ENCODE measurements at places on chromosomes 6 and 20. TPM values are rescaled to one million over a fixed set of nuclear protein-coding genes. Genes with fewer than 3 reads are reported as not detected.
A peak's percentile ranks its signal among the peaks of the same experiment; 100 is the strongest.

Gene PBOV1
- not detected for total RNA-seq

DNA sequence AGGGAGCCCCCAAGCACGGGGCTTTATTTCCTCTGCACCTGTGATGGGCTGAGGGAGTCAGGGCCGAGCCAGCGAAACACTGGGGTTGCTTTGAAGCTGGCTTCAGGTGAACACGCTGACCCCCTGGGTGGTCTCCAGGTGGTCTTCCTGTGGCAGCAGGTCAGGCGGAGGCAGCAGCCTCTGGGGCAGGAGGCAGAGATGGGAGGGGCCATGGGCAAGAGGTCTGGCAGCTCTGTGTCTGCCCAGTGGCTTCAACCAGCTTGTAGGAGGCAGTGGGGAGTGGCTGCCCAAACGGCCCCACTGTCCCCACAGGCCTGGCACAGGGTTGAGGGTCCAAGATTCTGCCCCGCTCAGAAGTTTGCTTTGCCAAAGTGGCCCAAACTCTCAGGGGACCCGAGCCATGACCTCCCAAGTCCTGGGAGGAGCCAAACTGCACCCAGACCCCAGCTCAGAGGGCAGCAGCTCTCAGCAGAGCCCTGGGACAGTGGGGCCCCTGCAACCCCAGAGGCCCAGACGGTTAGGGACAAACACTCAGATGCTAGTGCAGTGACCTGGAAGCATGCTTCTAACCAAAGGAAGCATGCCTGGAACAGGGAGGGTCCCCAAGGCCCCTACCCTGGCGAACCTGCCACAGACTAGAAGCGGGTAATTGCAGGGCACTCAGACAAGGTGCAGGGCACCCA, 15.3 kb downstream of the NTSR1 start:
- peak; percentile 65 for DNase-seq

Gene KCNQ5
- 1.8 TPM for total RNA-seq

GRCh38 chr6:107784669-107785068, 39.4 kb downstream of the SCML4 start:
- no peak for DNase-seq

- no peak for DNase-seq
Measured at GRCh38 chr6:255751-256083, 36.6 kb upstream of the DUSP22 start.

Gene RNF144B
- 14.8 TPM for total RNA-seq

Gene SUMO4
- total RNA-seq = 11.1 TPM

GRCh38 chr20:20926222-20926905, 179.8 kb downstream of the LINC00237 start:
- DNase-seq = no peak

DNA sequence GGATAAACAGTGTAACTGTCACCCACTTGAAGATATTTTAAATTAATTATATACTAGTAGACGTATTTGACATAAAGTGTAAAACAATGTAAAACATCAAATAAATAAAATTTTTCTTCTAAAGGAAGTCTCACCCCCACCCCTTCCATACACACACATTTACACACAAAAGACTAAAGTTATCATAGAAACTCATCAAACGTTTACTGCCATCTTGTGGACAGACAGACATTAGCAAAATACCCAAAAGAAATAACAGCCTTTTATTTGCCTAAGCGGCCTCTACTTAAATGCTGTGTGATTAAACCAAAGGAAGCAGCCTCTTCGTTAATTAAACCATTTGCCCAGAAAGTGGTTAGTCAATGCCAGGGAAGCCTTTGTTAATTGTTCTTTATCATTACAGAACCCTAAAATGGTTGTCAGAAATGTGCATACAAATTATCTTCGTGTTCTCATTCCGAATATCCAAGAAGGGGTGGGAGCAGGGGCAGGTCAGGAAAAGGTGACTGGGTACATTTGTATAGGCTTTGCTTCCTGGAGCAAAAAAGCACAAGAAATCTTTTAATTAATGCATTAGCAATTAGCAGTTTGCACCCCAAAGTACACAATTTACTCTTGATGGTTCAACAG, 176.2 kb upstream of the SASH1 start:
- DNase-seq = no peak

DNA sequence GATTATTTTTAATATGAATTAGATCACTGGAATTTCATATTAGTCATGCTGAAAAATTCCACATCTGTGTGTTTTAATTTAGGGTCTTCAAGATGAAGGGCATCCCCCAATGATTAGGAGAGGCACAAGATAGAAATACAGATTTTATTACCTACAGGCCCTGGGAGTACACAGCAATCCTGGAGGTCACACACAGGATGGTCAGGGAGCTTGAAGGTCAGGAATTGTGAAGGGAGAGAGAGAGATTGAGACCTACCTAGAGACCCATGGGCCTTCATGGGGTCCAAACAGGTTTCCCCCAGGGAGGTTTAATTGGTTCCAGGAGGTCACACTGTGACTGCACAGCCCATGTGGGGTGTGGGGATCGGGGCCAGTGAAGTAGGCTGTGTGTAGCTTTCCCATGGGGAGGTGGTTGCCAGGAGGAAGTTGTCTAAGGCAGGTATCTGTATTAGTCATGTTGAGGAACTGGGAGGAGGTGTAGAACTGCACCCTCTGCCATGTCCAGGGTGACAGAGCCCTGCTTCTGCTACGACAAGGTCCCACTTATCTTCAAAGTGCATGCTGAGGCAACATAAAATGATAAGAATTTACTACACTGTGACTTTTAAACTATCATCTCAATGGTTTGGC, 18.3 kb downstream of the SNX9 start:
- no peak for DNase-seq

Gene SLC13A3
- total RNA-seq = 1.1 TPM

GRCh38 chr6:41650120-41650519, 11.9 kb downstream of the MDFI start:
- no peak for DNase-seq

Gene DACT2
- 0.68 TPM for total RNA-seq

- no peak for DNase-seq
Measured at GRCh38 chr20:38601216-38602184, at the start of gene ARHGAP40. ARHGAP40 (plus strand) TSS chr20:38601809.

DNA sequence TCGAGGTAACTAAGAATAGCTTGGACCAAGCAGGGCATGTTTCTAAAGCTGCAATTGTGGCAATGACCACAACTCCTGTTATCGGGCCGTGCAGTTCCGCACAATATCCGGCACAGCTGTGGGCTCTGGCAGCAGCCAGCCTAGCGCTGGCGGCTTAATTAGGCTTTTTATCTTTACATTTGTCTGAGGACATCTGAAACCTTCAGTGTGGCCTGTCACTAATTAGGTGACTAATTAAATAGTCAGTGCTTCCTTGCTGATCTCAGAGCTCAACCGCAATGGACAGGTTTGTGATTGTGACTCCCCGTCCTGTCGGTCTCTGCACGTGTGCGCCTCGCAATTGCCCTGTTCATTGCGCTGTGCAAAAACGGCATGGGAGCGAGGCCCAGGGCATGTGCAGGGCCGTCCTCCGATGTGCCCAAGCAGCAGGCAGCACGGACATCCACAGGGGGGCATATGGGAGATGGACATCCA, 134.8 kb upstream of the INSM1 start:
- no peak for DNase-seq

GRCh38 chr20:16197696-16198095, 375.6 kb downstream of the KIF16B start:
- no peak for DNase-seq

DNA sequence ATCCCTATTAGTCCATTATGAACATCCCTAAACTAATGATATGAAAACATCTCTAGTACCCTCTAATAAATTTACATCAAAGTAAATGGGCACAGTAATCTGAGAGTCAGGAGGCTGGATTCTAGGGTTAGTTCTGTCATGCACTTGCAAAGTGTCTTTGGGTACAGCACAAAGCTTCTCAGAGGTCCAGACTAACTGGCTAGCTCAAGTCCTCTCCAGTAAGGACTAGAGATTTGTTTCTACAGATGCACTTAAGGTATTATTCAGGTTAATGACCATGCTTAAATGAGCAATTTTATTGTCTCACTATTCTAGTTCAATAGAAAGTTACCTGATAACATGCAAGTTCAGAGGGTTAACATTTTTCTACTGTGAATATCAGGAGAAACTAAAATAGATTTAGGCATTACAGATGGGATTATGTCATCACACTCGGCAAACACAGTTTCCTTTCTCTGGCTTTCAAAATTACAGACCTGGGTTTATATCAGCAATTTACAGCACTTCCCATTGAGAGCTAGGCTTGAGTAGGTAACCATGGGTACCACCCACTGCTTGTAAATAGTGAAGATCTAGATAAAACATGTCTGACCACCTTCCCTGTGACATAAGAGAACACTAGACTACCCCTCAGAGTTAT, 402.9 kb upstream of the RUNX2 start:
- no peak for DNase-seq

GRCh38 chr6:112044856-112045255, 9.0 kb upstream of the CCN6 start:
- no peak for DNase-seq

DNA sequence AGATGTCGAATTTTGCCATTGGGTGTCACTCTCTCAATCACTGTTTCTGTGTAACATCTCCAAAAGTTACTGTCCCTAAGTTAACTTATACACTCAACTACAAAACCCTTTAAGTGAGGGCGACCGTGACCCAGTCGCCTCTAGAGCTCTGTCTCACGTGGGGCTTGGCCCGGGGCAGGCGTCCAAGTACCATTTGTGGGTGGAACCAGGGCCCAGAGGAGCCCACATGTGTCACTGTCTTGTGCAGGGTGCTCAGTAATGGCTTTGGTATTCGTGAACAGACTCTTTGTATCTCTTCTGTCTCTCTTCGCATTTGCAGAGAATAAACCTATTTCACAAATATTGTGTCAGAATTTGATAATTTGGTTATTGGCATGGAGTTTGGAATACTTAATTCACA, 109.9 kb upstream of the THBS2 start:
- DNase-seq = no peak

Gene TMC2
- total RNA-seq = 0.28 TPM

Gene PGC
- total RNA-seq = not detected

GRCh38 chr6:31265926-31266325, 6.0 kb downstream of the HLA-C start:
- DNase-seq = no peak

DNA sequence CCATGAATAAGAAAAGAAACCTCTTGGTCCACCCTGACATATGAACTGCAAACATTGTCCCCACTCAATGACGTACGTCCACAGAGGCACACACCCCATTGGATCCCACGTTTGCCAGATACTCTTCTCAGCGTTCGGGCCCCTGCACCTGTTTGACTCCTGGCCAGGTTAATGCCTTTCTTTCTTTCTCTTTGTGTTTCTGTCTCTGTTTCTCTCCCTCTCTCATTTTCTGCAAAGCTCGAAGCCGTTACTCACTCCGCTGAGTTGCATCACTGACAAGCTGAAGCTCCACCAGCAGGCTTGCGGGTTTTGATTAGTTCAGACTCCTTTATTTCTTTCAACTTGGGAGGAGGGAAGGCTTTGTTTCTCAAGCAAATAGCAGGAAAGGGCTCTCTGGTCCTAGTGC, 135.5 kb upstream of the SUPT3H start:
- DNase-seq = no peak

DNA sequence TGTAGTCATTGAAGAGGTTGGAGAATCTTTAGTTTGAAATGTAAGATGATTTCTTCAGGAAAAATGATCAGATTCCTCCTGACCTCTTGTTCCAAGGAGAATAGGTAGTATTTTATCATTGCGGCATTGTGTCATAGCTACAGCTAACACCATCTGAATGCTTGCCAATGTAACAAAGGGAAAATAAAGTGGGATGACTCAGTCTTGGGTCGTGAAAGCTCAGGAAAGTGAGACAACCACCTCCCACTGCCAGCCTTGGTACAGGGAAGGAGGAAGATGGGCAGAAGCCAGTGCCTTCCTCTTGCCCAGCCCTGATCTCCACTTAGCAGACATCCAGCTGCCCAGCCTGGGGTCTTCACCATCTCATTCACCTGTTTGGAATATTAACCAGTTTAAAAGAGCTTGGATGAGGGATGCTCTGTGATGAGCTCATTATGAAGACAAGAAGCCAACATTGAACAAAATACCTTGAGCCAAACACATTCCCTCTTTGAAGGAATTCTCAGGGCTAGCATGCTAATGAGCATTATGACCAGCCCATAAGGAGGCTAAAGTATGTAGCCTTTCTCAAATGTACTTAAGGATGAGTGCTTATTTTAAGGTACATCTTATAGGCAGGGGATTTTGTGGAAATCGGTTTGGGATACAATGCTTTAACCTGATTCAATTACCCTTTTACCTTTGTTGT, 40.0 kb upstream of the APCDD1L start:
- peak; percentile 37 for DNase-seq

DNA sequence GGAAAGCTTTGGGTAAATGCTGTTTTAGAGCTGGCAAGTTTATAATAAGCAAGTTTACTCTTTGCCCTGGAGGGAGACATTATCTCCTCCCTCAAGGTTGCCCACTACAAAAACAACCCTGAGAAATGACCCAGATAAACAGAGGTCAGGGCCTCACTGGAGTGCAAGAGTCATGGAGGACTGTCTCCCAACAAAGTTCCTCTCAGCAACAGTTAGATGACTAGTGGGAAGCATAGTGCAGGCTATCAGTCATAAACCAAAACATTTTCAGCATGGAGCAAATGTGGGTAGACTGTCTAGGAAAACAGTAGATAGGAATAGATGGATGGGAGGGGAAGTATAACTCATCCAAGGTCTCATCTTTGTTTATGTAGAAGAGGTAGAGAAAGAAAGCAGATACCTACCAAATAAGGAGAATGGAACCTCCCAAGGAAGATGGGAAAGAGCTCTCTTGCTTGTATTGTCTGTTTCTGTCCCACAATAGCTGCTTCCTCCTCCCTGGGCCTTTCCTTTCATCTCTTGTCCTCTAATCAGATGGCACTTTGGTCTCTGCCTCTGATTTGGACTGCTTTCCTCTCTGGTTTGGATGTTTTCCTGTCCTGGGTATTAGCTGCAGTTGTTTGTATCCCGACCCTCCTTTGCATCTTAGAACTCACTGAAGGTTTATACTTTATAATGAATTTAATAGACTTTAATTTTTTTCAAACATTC, 95.4 kb downstream of the WASF1 start:
- no peak for DNase-seq

- no peak for DNase-seq
Measured at GRCh38 chr6:783966-784735, 91.2 kb upstream of the EXOC2 start.

- no peak for DNase-seq
Measured at GRCh38 chr6:20178327-20178726, 33.9 kb downstream of the MBOAT1 start.

Gene PLCB4
- total RNA-seq = 12.4 TPM

GRCh38 chr6:100719883-100720682, 161.0 kb downstream of the ASCC3 start:
- no peak for DNase-seq

Gene BCL2L1
- 71.3 TPM for total RNA-seq

GRCh38 chr20:34720266-34720665, 16.1 kb downstream of the TP53INP2 start:
- DNase-seq = no peak

- DNase-seq = peak; percentile 63
Measured at GRCh38 chr6:30612687-30613248, 4.3 kb downstream of the PPP1R10 start.

Gene COL9A3
- total RNA-seq = 3.5 TPM

Measured in sigmoid colon (tissue), 7 donors.